ENCODE measurements at places on chromosomes 7 and 10. TPM values are rescaled to one million over a fixed set of nuclear protein-coding genes. Genes with fewer than 3 reads are reported as not detected.

- peaks cover 50% of the 10 kb centered on the region for H3K27me3 ChIP-seq
- H3K4me1 ChIP-seq = peaks cover 22% of the 10 kb centered on the region
- H3K36me3 ChIP-seq = peaks cover 7% of the 10 kb centered on the region
- H3K27ac ChIP-seq = peak overlapping the region; percentile 59
- H3K4me3 ChIP-seq = peak overlapping the region; percentile 51
These were observed 2.4 kb downstream of the TPST1 start for GRCh38 chr7:66207540-66207939.

DNA sequence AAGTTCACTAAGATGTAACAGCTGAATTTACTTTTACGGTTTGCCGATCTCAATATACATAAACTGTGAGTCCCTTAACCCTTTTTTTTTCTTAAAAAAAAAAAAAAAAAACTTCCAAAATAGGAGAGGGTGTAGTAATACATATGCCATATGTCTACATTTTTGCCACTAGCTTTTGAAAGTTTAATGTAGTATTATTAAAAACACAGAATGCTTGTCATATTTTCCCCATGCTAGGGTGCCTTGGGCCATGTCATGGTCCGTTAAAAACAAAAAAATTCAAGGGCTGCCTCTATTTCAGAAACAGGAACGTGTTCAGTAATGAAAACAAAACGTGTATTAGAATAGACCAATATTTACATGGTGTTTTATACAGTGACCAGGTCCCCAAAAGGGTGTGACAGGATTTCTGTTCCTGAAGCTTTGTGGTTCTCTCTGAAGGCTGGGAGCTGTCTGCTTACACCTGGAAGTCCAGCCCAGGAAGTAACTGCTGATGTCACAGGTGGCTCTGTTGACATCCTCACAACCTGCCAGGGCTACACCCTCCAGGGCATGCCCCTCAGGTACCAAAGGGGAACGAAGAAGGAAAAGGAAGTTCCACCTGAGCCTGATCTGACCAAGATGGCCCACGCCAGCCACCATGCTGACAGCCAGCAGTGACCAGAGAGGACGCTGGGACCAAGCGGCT is 79.0 kb downstream of the COBL start:
- DNase-seq = no peak
- peaks cover 11% of the 10 kb centered on the region for H3K4me1 ChIP-seq
- no peaks in the 10 kb centered on the region for H3K27me3 ChIP-seq
- H3K36me3 ChIP-seq = no peaks in the 10 kb centered on the region

The SH2D4B gene
- total RNA-seq = 0.30 TPM

The VSTM4 gene
- not detected for total RNA-seq

DNA sequence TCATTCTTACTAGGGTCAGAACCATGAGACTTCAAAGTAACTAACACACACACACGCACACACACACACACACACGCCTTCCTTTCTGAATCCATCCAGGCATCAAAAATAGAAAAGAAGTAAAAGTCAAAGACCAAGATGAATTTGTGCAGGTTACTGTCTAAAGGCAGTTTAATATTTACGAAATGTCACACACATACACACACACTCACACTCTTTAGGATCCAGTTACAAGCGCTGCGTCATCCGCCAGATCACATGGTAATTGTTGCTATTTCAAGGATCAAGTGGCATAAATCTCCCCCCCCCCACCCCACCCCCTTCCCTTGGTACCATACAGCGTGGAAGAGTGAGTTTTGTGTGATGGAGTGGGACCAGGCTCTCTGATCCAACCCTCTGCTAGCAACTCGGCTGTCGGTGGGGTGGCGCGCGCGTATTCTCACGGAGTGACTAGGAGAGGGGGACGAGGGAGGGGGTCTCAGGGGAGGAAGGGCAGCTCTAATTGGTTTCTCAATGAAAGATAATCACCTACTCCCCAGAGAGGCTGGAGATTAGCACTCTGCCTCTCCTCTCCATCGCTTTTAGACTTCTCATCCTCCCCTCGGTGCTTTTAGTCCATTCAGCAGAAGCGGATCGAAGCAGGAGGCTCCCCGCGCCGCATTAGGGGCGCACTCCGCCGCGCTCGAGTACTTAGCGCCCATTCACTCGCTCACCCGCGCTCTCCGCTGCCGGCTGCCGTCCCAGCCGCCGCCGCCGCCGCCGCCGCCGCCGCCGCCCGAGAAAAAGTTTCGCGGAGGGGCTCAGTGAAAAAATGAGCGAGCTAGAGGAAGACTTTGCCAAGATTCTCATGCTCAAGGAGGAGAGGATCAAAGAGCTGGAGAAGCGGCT is 83.5 kb upstream of the PRKG1 start:
- DNase-seq = no peak
- H3K27me3 ChIP-seq = peaks cover 61% of the 10 kb centered on the region
- peaks cover 9% of the 10 kb centered on the region for H3K4me1 ChIP-seq
- no peak overlapping the region for H3K27ac ChIP-seq

GRCh38 chr7:23864973-23865372 is 155.0 kb downstream of the STK31 start:
- peaks cover 14% of the 10 kb centered on the region for H3K27me3 ChIP-seq
- H3K27ac ChIP-seq = no peak overlapping the region
- DNase-seq = no peak

The CXCL12 gene
- total RNA-seq = not detected

GRCh38 chr7:24572393-24572996 is 757 bp upstream of the PALS2 start:
- H3K36me3 ChIP-seq = peaks cover 5% of the 10 kb centered on the region
- peak overlapping the region; percentile 62 for H3K27ac ChIP-seq
- H3K27me3 ChIP-seq = peaks cover 19% of the 10 kb centered on the region
- DNase-seq = no peak

Data from T-helper 17 cell (primary cell).